ENCODE measurements at places on chromosomes 1 and 21. TPM values are rescaled to one million over a fixed set of nuclear protein-coding genes. Genes with fewer than 3 reads are reported as not detected.
A peak's percentile ranks its signal among the peaks of the same experiment; 100 is the strongest.

DNA sequence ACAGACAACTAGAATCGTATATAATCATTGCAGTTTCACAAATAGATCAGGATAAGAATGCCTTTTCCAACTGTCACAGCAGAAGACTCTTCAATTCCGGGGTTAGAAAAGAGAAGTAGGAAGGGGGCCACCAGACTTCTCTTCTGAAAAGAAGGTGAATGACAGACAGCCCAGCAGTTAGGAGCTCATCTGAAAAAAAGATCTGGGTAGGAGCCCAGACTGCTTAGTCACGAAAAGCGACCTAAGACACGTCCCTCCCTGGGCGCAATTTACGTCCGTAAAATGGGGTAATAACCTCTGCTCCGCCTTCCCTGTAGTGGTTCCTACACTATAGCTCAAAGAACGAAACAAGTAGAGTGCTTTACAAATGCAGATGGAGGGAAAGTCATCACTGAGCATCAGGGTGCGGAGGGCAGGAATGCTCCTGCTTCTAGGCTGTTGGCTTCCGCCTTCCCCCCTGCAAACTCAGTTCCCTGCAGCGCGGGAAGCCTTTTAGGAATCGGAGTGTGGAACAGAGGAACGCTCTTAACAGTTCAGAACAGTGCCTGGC, 582 bp downstream of the ORC1 start:
- no peaks in the 10 kb centered on the region for H3K27me3 ChIP-seq
- H3K4me3 ChIP-seq, result peak overlapping the region; percentile 85
- peaks cover 36% of the 10 kb centered on the region for H3K36me3 ChIP-seq
- DNase-seq, result peak; percentile 82

GRCh38 chr1:165226326-165226725, 130.2 kb downstream of the LMX1A start:
- H3K4me1 ChIP-seq, result no peaks in the 10 kb centered on the region
- H3K27me3 ChIP-seq, result peaks cover 15% of the 10 kb centered on the region
- no peak for DNase-seq
- H3K4me3 ChIP-seq, result no peak overlapping the region
- no peaks in the 10 kb centered on the region for H3K36me3 ChIP-seq

GRCh38 chr1:27598902-27599528, 4.9 kb downstream of the AHDC1 start:
- peak; percentile 46 for DNase-seq
- H3K27ac ChIP-seq, result no peak overlapping the region
- H3K4me1 ChIP-seq, result peaks cover 43% of the 10 kb centered on the region

- no peaks in the 10 kb centered on the region for H3K36me3 ChIP-seq
- DNase-seq, result no peak
- H3K27ac ChIP-seq, result no peak overlapping the region
- no peaks in the 10 kb centered on the region for H3K4me1 ChIP-seq
Observed at GRCh38 chr21:23478381-23478780, 2128.9 kb downstream of the MRPL39 start.

DNA sequence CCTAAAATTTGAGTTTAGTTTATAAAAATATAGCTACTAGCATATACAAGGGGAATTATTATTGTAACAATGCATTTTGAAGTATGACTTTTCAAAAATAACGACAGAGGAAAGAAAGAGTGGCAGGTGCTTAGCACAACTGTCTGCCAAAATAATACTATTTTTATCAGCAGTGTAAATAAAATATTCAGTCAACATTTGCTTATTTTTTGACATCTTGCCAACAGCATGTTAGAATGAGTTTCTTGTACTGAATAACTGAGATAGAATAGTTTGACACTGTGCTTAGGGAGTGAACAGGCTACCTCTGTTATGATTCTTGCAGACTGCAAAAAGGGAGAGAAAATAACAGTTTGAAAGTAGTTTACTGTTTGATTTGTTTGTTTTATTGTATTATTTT, 909.8 kb downstream of the BRINP3 start:
- H3K27ac ChIP-seq, result no peak overlapping the region
- DNase-seq, result no peak
- no peak overlapping the region for H3K4me3 ChIP-seq
- no peaks in the 10 kb centered on the region for H3K4me1 ChIP-seq
- no peaks in the 10 kb centered on the region for H3K27me3 ChIP-seq

DNA sequence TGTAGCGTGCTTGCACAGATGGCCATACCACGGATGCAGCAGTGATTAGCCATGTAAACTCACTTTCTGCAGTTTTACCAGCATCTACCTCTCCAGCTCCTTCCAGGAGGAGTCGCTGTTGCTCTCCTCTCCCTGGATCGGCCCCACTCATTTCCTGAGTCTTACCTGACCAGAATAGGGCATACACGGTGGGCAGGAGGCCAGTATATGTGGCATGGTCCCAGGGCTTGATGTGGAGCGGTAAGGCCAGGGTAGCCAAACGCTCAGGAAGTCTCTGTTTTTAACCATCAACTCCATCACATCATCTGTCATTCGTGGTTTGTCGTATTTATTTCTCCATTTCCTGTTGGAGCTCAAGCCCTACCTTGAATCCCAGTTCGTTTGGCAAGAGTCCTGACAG, 163.4 kb upstream of the USP24 start:
- H3K4me3 ChIP-seq, result no peak overlapping the region
- H3K27ac ChIP-seq, result peak overlapping the region; percentile 40
- H3K27me3 ChIP-seq, result no peaks in the 10 kb centered on the region
- peak; percentile 84 for DNase-seq
- no peaks in the 10 kb centered on the region for H3K36me3 ChIP-seq

DNA sequence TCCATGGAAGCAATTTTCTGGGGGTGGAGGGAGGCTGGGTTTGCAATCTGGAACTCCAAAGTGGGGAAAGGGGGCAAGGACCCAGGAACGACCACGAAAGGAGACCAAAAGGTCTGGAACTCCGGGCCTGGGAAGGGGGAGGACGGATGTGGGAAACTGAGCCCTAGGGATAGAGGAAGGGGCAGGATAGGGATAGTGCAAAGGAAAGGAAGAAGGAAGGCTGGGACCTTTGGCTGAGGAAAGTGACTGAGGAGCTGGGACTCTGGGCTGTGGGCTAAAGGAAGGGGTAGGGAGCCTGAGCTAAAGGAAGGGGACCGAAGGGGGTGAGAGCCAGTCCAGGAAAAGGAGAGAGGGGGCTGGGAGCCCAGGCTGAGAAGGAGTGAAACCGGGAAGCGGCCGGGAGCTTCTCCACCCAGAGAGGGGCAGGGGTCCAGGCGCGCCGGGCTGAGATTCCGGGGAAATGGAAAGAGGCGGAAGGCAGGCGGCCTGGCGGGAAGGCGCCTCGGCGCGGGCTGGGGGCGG, 395 bp downstream of the SLC9A1 start:
- H3K27me3 ChIP-seq, result no peaks in the 10 kb centered on the region
- no peak for DNase-seq
- H3K36me3 ChIP-seq, result no peaks in the 10 kb centered on the region
- peak overlapping the region; percentile 81 for H3K4me3 ChIP-seq

GRCh38 chr1:22443332-22443731, 8.3 kb upstream of the ZBTB40 start:
- H3K4me3 ChIP-seq, result no peak overlapping the region
- peaks cover 14% of the 10 kb centered on the region for H3K4me1 ChIP-seq

DNA sequence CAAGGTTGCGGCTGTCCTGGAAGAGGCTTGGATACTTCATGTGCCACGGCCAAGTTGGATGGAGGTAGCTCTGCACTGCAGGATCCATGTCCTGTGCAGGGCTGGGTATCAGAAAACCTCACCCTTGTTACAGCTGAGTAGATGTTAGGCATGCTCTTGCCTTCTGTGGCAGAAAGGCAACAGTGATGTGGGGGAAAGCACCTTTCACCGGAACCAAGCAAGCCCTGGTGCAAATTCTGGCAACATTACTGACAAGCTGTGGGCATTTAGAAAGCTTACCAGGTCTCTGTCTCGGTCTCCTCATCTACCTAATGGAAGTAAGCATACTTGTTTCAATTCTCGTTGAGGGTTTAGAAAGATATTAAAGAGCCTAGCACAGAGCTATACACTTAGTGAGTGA, 14.5 kb upstream of the CDCA8 start:
- H3K4me1 ChIP-seq, result no peaks in the 10 kb centered on the region
- peaks cover 9% of the 10 kb centered on the region for H3K36me3 ChIP-seq
- no peak overlapping the region for H3K27ac ChIP-seq

- peaks cover 5% of the 10 kb centered on the region for H3K4me1 ChIP-seq
- H3K27ac ChIP-seq, result no peak overlapping the region
- H3K27me3 ChIP-seq, result no peaks in the 10 kb centered on the region
- H3K4me3 ChIP-seq, result no peak overlapping the region
Observed at GRCh38 chr1:71667216-71667615, 586.4 kb upstream of the ZRANB2 start.

DNA sequence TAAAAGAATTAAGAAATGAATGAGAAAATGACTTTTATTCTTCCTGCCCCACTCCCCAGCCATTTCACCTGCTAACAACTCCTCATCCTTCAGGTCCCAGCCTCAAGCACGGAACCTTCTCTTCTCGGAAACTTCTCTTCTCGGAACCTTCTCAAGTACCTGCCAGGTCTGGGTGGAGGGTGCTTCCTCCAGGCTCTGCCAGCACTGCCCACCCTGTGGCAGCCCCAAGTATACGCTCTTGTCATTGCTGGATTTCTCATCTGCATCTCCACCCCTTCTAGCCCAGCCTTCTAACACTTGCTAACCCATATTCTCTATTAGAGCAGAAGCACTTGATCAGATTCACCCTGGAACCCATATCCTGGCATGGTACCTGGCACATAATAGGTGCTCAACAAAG, 3.9 kb upstream of the IFFO2 start:
- no peak overlapping the region for H3K4me3 ChIP-seq
- no peaks in the 10 kb centered on the region for H3K27me3 ChIP-seq
- DNase-seq, result no peak
- no peaks in the 10 kb centered on the region for H3K36me3 ChIP-seq
- no peak overlapping the region for H3K27ac ChIP-seq
- H3K4me1 ChIP-seq, result peaks cover 11% of the 10 kb centered on the region

DNA sequence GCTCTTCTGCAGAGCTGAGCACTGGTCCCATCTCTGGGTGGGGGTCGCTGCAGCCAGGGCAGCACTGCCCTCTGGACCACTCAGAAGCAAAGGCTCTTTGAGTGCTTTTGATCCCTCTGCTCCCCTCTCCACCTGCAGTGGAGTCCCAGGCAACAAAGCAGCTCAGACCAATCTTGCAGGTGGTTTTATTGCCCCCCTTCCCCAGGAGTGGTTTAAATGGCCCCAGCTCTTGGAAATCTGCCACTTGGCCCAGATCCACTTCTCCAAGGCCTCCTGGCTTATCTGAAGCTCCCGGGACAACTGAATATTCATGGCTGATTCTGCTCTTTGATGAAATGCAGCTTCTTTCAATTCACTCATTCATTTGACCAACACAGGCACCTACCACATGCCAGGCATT, 2.7 kb downstream of the STUM start:
- peaks cover 73% of the 10 kb centered on the region for H3K27me3 ChIP-seq
- no peaks in the 10 kb centered on the region for H3K36me3 ChIP-seq
- DNase-seq, result no peak
- peaks cover 18% of the 10 kb centered on the region for H3K4me1 ChIP-seq
- no peak overlapping the region for H3K27ac ChIP-seq

DNA sequence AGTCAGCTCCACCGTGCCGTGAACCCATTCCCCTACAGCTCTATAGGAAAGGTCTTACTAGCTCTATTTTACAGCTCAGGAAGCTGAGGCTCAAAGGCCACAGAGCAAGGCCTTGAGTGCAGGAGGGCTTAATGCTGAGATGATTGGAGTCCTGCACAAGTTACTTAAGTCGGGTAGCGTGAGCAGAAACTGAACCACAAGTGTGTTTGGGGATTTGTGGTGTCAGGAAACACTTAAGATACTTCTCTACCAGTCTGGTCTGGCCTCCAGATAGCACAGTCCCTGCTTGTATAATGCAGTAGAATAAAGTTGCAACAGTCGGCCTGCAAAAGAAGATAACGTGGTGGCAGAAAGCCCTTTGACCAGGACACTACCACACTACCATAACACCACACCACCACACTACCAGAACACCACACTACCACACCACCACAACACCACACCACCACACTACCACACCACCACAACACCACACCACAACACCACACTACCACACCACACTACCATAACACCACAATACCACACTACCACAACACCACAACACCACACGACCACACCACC, 118.1 kb downstream of the SPSB1 start:
- no peak overlapping the region for H3K27ac ChIP-seq
- peaks cover 19% of the 10 kb centered on the region for H3K4me1 ChIP-seq
- no peak for DNase-seq
- no peaks in the 10 kb centered on the region for H3K27me3 ChIP-seq

DNA sequence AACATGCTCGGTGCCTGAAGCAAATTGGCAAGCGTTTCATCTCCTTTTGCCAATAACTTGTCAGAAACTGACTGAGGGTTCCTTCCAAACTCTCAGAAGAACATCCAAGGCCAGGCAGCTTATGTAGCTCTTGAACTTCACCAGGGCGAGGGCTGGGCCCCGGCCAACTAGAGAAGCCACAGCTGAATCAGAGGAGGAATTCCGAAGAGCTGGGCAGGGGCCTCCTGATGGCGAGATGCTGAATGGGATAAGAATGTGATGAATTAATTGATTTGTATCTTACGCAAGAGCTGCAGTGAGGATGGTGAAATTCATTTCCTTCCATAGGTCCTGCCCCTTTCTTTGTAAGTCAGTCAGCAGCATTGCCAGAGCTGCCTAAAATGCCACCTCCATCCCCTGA, 345.8 kb downstream of the KIF26B start:
- no peaks in the 10 kb centered on the region for H3K36me3 ChIP-seq
- peaks cover 49% of the 10 kb centered on the region for H3K27me3 ChIP-seq
- H3K4me1 ChIP-seq, result no peaks in the 10 kb centered on the region
- DNase-seq, result peak; percentile 29
- H3K27ac ChIP-seq, result no peak overlapping the region
- no peak overlapping the region for H3K4me3 ChIP-seq

DNA sequence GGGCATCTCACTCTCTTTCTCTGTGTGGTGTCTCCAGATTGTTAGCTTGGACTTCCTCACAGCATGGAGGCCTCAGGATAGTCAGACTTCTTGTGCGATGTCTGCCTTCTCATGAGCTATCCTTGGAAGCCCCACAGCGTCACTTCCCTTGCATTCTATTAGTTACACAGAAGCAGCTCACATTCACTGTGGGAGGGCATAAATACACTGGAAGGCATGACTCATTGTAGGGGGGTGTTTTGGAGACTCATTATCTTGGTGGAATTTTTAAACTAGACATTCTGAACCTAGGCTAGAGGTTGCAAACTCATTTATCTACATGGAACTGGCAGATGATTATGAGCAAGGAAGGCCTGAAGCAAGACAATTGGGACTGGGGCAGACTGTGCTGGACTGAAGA, 21.4 kb upstream of the FASLG start:
- no peak overlapping the region for H3K4me3 ChIP-seq
- peak; percentile 99 for DNase-seq
- peak overlapping the region; percentile 78 for H3K27ac ChIP-seq
- no peaks in the 10 kb centered on the region for H3K36me3 ChIP-seq
- no peaks in the 10 kb centered on the region for H3K27me3 ChIP-seq
- peaks cover 54% of the 10 kb centered on the region for H3K4me1 ChIP-seq

- H3K36me3 ChIP-seq, result peaks cover 5% of the 10 kb centered on the region
- no peaks in the 10 kb centered on the region for H3K27me3 ChIP-seq
- no peak for DNase-seq
- H3K4me3 ChIP-seq, result no peak overlapping the region
- H3K4me1 ChIP-seq, result no peaks in the 10 kb centered on the region
Observed at GRCh38 chr21:44330698-44331097, 8.5 kb downstream of the CFAP410 start.

PLPP3 gene
- 32.8 TPM for total RNA-seq

THEMIS2 gene
- 5.7 TPM for total RNA-seq

VCAM1 gene
- total RNA-seq, result not detected
